ENCODE measurements at places on chromosomes 3 and 15.

DNA sequence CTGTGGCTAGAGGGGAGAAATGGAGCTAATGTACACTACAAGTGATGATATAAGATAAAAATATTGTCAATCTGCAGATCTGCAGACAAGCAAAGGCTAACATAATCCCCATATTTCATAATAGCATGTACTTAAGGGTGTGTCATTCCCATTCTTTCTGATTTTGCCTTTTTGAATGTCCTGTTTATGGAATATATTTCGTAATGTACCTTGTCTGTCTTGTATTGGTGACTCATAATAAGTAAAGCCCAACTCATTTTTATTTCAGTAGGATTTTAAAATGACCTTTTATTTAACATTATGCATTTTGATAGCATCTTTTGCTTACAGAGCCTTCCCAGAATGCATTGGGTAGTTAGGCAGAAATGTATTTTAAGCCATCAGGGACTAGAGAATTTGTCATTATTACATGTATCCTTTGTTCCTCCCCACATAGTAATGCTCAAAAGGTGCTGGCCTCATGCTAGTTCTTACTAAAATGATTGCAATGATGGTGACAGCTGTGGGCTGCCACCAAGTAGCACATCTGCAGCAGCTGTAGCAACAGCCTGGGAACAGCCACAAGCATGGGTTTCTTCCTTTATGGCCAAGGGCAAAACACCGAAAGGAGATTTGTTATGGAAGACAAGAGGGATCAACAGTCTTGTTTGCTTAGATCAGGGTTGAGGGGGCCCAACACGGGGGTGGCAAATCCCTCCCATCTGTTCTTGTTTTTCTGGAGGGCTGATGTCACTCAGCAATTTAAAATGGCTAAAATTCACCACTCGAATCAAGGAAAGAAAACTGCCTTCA lies 188.5 kb downstream of the CADPS start:
- no peak for DNase-seq

- no peak for DNase-seq
Observed at GRCh38 chr3:114380233-114380651, 86.4 kb downstream of the TIGIT start.

DNA sequence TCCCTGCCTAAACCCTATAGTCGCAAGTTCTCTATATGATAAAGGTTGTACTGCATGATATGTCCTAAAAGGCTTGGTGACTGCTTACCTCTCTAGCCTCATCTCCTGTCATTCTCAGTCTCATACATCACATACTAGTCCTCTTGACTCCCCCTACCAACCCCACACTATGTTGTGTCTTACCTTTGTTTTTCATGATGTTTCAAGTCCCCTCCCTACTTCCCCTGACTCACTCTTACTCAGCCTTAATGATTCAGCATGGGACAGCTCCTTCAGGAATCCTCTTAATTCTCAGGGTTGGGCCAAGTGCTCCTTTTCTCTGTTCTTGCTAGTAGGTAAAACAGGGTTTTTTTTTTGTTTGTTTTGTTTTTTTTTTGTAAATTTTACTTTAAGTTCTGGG lies 49.6 kb downstream of the SLMAP start:
- no peak for DNase-seq

GRCh38 chr3:110743202-110743601 lies 328.4 kb upstream of the NECTIN3 start:
- peak; percentile 60 for DNase-seq

GRCh38 chr15:80967451-80967850 lies 22.2 kb downstream of the MESD start:
- no peak for DNase-seq

GRCh38 chr3:194787072-194787471 lies 101.4 kb downstream of the FAM43A start:
- DNase-seq = no peak

GRCh38 chr3:32423534-32423933 lies 31.9 kb downstream of the CMTM7 start:
- no peak for DNase-seq

- no peak for DNase-seq
Observed at GRCh38 chr3:38334142-38335055, 12.2 kb upstream of the XYLB start.

Measured in NCI-H748 treated with DMSO at 0.1 percent for 48 hours (cell line).